ENCODE measurements at places on chromosomes 1 and 21.

DNA sequence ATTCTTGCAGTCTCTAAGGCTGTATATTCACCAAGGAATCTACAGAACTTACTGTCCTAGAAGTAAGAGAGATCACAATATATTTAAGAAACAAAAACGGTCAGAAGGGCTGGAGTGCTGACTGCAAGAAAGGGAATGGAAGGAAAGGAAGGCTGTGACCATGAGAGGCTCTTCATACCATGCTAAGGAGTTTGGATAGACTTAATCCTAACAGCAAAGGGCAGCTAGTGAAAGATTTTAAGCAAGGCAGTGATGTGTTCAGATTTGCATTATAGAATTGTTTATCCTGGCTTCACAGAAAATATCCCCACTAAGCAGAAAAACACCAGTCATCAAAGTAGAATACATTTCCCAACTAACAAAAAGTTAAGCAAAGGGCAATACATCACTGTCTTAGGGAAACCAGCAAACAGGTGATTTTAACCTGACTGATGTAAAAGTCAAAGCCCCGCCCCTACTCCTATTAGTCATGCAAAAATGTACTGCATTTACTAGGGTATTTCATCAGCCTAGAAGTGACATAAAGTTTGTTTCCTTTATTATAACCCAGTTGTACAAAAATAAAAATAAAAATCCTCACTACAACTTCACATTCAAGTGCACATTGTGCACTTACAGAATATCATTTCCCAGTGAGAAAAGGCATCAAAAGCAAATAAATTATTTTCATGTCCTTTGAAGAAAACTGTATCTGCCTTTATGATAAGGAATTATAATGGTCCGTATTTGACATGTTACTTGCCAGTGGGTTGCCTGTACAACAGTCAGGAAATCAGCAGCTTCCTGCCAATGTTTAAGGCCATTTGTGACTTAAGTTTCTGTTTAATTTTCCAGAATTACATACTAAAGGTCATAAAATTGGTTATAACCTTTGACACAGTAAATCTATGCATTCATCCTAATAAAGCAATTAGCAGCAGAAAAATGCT is 17.2 kb downstream of the JAK1 start:
- no peak for DNase-seq

GRCh38 chr1:110605901-110606656 is at the start of gene KCNA2:
Gene KCNA2, minus strand, starts transcription at chr1:110606358. Its CDS starts 1,576 bp downstream, at chr1:110604782.
- no peak for DNase-seq

- DNase-seq, result no peak
Measured at GRCh38 chr1:41329662-41330587, 31.3 kb upstream of the FOXO6 start.

DNA sequence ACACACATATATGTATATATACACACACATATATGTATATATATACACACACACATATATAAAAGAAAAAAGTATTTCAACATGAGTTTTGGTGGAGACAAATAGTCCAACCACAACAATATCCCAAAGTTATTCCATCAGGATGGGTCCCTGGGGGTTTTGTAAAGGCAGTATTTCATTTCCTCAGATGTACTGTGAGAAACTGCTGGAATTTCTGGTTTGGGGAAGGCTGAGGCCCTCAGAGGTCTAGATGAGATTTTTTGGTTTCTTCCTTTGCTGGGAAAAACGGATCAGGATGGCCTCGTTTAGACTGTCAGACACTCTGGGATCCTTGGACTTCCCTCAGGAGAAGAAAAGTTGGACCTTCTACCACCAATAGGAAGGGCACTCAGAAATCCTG is 36.5 kb upstream of the TENT5B start:
- no peak for DNase-seq

- no peak for DNase-seq
Measured at GRCh38 chr21:15260604-15261003, 195.8 kb upstream of the NRIP1 start.

DNA sequence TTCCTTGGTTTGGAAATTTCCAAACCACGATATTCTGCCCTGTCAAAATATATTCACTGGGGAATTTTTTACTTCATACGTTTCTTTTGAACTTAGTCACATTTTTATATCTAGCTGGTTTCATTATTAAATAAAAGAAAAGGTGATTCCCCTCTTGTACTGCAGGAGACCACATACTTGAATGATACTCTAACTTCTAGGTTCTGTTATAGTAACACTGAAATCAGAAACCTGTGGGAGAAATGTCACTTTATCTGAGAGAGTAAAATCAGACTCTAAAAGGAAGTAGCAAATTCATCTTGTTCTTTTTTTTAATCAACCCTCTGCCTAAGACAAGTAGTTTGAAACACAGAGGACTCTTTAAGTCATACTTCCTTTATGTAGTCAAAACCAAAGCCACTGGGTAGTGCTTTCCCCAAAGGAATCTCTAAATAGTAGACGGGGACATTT is 34.4 kb downstream of the MRPL39 start:
- DNase-seq, result no peak

DNA sequence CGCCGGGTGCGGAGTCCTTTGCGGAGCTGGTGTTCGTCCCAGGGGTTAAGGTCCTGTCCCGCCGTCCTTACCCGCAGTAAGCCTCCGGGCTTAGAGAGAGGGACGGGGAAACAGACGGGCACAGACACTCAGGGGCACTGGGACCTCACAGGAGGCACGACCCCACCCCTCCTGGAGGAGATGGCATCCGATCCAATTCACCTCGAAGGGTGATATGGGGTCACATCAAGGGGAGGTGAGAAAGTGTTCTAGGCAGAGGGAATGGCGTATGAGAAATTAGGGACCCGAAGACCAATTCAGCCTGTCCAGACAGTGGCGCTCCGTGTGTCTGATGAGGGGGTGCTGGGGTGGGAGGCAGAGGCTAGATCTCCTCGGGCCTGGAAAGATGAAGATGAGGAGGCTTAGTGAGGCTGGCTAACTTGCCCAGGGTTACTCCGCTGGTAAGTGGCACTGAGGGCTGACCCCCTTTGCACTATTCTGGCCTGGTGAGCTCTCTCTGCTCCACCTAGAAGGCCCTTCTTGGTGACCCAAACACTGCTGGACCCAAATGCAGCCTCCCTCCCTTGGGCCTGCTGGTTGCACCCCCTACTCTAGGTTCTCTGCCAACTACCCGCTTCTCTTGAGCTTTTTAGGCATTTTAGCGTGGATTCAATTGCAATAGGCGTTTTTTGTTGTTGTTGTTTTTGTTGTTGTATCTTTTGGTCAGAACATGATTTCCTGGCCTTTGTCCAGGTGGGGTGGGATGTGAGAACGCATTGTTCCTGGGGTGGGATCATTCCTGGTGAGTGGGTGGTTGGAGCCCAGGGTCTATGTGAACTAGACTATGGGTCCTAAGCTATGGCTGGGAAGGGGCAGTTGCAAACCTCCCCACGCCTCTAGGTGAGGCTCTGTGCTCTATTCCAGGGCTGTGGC is 12.3 kb downstream of the BTBD19 start:
- DNase-seq, result no peak

GRCh38 chr1:243598433-243598832 is 251.6 kb downstream of the AKT3 start:
- no peak for DNase-seq

DNA sequence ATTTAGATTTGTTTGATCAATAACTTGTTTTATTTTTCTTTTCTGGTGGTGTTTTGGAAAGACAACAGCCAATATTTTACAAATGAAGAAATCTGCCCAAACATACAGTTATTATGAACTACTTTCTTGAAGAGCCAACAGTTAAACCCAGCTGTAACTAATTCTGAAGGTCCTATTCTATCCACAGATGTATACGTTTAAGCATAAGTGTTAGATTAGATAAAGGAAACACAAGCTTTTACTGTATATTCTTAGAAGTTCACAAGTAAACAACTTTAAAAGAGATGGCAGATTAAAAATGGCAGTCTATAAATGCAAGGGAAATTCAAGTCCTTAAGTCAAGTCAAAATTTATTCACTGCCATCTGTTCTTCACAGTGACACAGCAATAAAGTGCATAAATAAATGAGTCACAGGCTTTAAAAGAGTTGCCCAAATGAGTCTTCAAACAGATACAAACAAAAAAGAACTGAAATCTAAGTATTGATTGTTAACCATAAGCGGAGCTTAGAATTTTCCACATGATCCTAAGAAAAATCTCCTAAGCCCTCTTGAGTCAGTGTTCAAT is 49.9 kb upstream of the KCNH1 start:
- no peak for DNase-seq

GRCh38 chr1:21537511-21537931 is 28.3 kb downstream of the ALPL start:
- DNase-seq, result no peak

- no peak for DNase-seq
Measured at GRCh38 chr21:8993943-8994639, 1527.3 kb upstream of the TPTE start.

- no peak for DNase-seq
Measured at GRCh38 chr1:117188816-117189437, 21.8 kb downstream of the VTCN1 start.

GRCh38 chr1:154813300-154813816 is 56.7 kb downstream of the KCNN3 start:
- peak; percentile 24 for DNase-seq

GRCh38 chr1:57060451-57060850 is 94.6 kb upstream of the C8B start:
- DNase-seq, result no peak

- no peak for DNase-seq
Measured at GRCh38 chr1:3668148-3668547, 15.8 kb downstream of the TP73 start.

- DNase-seq, result no peak
Measured at GRCh38 chr1:64865105-64865757, 101.1 kb downstream of the JAK1 start.

All from NCI-H1436 (cell line).